ENCODE measurements at places on chromosomes 13 and 19.

DNA sequence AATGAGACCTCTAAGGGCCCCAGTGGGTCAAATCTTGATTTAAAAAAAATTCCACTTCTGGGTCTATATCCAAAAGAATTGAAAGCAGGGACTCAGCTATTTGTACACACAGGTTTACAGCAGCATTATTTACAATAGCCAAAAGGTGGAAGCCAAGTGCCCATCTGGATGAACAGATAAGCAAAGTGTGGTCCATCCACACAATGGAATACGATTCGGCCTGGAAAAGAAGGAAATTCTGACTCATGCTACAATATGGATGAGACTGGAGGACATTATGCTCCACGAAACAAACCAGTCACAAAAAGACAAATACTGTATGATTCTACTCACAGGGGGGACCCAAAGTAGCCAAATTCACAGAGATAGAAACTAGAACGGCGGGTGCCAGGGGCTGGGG, 76.7 kb downstream of the CACNA1A start:
- DNase-seq: no peak

- DNase-seq: no peak
Measured at GRCh38 chr13:84865783-84866221, 933.4 kb downstream of the SLITRK6 start.

GRCh38 chr19:33476151-33476707, 45.4 kb downstream of the PEPD start:
- no peak for DNase-seq

- DNase-seq: no peak
Measured at GRCh38 chr19:3645067-3645396, 18.4 kb upstream of the CACTIN start.

GRCh38 chr13:60111691-60112090, 52.0 kb downstream of the DIAPH3 start:
- no peak for DNase-seq

Data from CD4-positive, alpha-beta T cell treated with Interleukin-4 for 1 hour (primary cell).